Cardiac septum (tissue), 1 donor: ENCODE measurements at places on chromosomes 2 and 18. TPM values are rescaled to one million over a fixed set of nuclear protein-coding genes. Genes with fewer than 3 reads are reported as not detected.

TLX2 gene
- total RNA-seq, result not detected

LOXHD1 gene
- total RNA-seq, result 0.48 TPM

EEF1B2 gene
- total RNA-seq, result 223 TPM

ATL2 gene
- 27.1 TPM for total RNA-seq

TTN gene
- total RNA-seq, result 4,176 TPM

SP9 gene
- total RNA-seq, result not detected

GAD1 gene
- 0.46 TPM for total RNA-seq

UGT1A8 gene
- not detected for total RNA-seq

EVX2 gene
- total RNA-seq, result not detected

TSPYL6 gene
- 0.11 TPM for total RNA-seq

DNAJC5G gene
- 1.6 TPM for total RNA-seq

TPO gene
- total RNA-seq, result 11.8 TPM

SFT2D3 gene
- total RNA-seq, result 3.1 TPM

ST8SIA5 gene
- total RNA-seq, result 23.3 TPM

CNTNAP5 gene
- not detected for total RNA-seq

KCNF1 gene
- total RNA-seq, result 0.27 TPM

AQP12B gene
- not detected for total RNA-seq

MARCHF4 gene
- not detected for total RNA-seq

MC2R gene
- not detected for total RNA-seq
